NCI-H1048 (cell line): ENCODE measurements at places on chromosomes 3 and 15.
A peak's percentile ranks its signal among the peaks of the same experiment; 100 is the strongest.

DNA sequence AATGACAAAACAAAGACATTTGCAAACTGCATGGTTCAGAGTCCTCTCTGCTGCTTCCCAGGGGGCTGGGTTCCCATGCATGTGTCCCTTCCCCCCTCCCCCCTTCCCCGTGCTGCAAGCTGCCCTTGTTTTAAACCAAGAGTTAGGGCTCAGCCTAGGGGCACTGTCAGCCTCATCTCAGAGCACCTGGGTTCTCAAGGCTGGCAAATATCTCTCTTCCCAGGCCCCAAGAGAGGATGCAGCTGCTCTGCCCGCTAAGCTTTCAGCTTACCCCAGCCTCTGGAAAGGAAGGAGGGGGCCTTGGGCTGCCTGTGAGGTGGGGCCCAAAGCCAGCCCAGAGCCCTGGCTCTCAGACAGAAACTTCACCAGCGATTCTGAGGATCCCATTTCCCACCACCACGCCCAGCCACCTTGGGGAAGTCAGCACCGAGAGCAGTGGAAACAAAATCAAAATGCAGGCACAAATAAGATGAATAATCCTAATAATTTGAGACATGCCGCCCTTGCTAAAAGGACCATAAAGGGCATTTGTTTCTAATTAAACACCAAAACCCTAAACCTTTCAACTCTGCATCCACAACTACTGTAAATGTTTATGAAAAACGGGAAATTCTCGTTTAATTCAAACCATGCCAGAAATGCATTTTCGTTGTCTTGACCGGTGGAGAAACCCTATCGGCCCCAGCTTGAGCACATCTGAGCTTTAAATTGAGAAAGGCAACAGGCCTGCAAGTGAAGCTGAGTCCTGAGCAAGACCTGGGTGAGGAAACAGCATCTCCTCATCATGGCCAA is 67.7 kb upstream of the WNT5A start:
- DNase-seq: no peak

GRCh38 chr3:176119826-176120225 is 1077.5 kb downstream of the TBL1XR1 start:
- DNase-seq: no peak

GRCh38 chr3:112963683-112964082 is 11.2 kb downstream of the CD200R1 start:
- no peak for DNase-seq

- no peak for DNase-seq
These were observed 1.4 kb downstream of the CHL1 start for GRCh38 chr3:197828-198491.

DNA sequence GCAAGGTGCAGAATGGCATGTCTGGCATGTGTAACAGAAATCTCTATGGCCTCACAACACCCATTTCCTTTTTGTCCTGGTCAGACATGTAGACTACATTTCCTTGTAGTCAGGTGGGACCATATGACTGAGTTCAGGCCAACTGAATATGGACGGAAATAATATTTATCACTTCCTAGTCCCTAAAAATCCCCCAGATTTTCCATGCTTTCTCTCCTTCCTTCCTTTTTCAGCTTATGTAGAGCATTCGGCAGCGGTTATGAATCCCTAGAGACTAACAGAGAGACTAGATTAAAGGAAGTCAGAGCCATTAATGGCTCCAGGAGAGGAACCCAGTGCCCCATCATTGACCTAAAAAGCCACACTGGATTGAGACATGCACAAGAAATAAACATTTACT is 35.8 kb downstream of the SLC9A9 start:
- DNase-seq: no peak

GRCh38 chr3:61077551-61077950 is 173.7 kb downstream of the FHIT start:
- DNase-seq: no peak

GRCh38 chr15:79834495-79834894 is 62.3 kb downstream of the MTHFS start:
- DNase-seq: no peak

GRCh38 chr3:178385280-178385952 is 150.8 kb upstream of the KCNMB2 start:
- DNase-seq: peak; percentile 1

DNA sequence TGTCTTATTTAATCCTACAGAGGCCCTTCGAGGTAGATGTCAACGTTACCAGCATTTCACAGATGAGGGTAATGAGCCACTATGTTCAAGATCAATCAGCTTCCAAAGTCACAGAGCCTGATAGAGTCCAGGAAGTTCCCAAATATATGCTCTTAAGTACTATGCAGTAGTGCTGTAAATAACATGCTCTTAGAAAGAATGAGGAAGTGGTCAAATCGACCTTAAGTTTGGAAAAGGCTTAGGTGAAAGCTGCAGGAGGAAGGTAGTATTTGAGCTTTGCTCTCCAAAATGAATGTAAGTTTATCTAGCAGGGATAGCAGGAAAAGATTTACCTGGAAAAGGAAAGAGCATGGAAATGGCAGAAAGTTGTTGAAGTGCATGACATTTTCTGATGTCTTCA is 234.0 kb downstream of the RBMS3 start:
- no peak for DNase-seq

DNA sequence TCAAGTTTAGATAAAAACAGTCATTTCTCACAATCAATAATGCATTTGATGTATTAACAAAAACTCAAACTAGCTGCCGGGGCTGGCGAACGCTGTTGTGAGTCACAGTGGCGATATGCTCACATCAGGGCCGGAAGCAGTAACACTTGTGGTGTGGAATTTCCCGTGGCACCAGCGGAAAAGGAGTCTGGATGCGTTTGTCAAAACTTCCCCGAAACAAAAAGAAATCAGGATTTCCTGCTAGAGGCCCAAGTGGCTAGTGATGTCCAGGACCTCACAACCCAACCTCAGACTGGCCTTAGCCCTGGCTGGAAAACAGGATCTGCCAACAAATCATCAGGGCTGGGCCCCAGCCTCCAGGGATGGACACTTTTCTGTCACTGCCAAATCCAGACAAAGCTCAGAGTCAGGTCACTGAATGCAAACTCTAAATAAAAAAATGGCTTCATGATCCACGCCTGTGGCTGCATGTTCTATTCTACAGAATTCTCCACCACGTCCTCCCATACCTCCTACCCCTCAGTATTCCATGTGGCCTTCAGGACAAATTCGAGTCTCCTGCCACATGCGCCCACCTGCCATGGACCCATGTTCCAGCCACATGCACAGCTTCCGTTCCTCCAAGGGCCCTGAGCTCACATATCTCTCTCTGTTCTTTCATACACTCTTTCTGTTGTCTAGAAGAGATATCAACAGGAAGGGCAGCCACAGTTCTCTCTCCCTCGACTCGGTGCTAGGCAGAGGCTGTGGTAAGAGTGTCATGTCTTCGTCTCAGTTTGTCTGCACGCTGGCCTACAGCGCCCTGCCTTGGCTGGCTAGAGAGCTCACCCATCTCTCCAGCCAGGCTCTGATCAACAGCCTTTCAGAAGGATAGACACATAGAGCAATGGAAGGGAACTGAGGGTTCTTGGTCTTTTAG is 35.4 kb downstream of the EHD4 start:
- no peak for DNase-seq

- DNase-seq: no peak
These were observed 2.8 kb upstream of the MEIS2 start for GRCh38 chr15:37103163-37103435.

DNA sequence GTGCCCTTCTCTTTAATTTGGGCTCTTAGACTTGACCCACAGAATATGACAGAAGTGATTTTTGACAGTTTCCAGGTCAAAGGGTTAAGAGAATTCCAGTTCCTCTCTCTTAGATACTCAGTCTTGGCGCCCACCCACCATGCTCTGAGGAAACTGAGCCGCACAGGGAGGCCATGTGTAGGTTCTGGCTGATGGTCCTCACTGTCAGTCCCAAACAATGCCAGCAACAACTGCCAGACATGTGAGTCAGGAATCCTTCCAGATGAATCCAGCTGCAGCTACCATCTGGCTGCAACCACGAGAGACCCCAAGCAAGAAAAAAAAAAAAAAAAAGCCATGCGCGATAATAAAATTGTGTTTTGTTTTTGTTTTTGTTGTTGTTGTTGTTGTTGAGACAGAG is 326.6 kb downstream of the MAGI1 start:
- no peak for DNase-seq

DNA sequence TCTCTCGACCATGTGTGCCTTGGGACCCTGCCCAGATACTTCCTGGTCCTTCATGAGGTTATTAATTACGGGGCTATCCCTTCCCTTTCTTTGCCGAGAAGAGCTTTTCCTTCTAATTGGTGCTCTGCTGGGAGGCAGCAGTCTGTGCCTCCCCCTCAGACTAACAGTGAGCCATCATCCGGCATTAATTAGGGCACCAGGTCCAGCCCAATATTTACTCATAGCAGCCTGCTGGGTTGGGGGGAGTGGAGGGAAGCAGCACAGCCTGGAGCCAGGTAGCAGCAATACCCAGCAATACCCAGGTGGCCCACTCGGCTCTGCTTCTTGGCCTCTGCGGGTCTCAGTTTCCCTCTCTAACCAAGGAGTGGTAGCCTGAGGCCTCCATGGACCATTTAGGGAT is 20.1 kb downstream of the CACNA2D2 start:
- DNase-seq: no peak

DNA sequence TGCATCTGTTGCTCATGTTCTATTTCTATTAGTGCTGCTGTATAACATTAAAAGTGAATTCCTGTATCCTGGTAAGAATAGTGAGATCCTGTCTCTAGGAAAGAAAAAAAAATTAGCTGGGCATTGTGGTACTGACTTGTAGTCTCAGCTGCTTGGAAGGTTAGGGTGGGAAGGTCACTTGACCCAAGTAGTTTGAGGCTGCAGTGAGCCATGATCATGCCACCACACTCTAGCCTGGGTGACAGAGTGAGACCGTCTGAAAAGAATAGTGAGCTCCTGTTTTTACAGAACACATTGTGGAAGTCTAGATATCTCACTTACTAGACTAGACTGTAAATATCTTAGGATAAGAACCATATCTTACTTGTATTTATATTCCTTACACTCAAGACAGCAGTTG is 4.6 kb downstream of the ATP11B start:
- no peak for DNase-seq

- DNase-seq: no peak
These were observed 70.7 kb upstream of the NEDD4 start for GRCh38 chr15:56064152-56064551.

GRCh38 chr3:111548756-111549155 is 6.8 kb downstream of the CD96 start:
- DNase-seq: no peak

GRCh38 chr3:160291290-160291908 is 66.2 kb downstream of the C3orf80 start:
- DNase-seq: no peak

DNA sequence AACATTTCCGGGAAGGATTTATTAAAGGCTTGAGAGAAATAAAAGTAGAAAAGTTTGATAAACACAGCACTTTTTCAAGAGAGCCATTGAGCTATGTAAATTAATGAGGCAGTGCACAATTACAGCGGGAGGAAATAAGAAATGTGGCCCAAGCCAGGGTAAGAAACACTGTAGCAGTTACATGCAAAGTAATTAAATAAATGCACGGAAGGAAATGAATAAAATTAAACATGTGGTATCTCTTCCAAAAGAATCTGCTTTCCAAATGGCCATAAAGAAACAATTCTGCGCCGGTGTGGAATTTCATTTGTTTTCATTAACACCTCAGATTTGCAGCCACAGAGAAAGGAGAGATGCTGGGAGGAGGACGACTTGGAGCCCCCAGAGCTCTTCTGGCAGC is 35.3 kb downstream of the ZPLD1 start:
- DNase-seq: no peak

DNA sequence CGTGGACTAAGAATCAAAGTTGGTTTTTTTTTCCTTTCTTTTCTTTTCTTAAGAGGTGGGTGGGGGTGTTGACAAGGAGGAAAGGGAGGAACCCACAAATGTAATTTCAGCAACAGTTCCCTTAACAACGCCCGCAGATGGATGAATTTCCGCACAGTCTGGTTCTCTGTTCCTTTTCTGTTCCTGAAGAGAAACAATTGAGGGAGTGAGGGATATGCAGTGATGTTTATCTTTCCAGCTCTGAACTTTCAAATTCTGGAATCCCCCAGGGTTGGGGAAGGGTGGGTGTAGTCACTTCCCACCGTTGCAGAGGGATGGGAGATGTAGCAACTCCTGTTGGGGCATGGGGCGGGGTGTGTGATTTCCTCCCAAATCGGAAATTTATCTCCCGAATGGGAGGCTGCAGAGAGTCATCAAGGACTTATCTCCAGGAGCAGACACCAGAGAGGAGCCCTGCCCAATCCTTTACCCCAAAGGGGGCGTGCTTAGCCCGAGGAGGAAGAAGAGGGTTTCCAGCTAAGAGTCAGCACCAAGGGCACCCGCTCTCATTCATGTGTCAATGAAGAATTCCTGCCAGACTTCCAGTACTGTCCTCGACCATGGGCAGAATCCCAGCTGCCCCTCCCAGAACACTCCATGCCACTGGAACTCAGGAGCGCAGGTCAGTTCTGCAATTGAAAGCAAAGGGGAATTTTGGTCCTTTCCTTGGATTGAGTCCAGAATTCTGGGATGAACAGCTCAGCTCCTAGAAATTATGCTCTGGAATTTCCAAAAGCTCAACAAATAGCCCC is 35.0 kb upstream of the CFAP161 start:
- no peak for DNase-seq

DNA sequence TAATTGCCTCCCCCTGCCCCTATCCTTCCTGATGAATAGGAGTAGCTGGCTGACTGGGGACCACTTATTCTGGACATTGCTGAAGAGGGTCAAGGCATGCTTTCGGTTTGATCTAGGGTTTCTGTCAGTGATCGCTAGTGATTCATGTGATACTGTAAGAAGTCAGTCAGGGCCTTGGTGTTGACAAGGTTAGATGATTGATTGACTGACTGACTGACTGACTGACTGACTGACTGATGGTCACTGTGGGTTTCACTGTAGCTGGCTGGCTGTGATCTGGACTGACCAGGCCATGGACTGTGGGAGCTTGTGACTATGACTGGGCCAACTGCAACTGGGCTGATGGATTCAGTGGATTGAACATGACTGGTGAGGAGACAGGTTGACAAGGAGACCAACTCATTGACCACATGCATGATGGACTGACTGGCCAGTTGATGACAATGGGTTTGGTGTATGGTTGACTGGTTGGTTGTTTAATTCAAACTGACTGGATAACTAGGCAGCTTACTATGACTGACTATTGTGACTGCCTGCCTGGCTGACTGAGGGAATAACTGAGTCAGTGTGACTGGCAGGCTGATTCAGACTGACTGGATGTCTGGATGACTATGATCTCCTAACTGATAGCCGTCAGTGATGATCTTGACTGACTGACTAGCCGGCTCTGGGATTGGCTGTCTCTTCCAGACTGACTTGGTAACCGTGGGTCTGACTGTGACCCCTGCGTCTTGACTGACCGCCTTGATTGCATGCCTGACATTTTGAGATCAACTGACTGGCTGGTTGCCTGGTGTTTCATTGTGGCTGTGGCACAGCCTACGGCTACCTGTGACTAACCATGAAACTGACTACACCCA is 509.9 kb downstream of the SHQ1 start:
- no peak for DNase-seq

DNA sequence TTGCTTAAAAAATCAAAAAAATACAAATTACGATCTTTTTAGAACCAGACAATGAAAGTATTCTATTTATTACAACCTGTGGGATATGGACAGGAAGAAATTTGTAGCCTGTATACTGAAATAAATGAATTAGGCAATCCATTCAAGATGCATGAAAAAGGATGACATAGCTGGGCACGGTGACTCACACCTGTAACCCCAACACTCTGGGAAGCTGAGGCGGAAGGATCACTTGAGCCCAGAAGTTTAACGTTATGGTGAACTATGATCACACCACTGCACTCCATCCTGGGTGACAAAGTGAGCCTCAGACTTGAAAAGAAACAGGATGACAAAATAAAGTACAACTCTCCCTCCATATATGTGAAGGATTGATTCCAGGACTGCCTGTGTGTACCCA is 74.1 kb downstream of the MSL2 start:
- no peak for DNase-seq

- no peak for DNase-seq
These were observed 188.3 kb downstream of the IL5RA start for GRCh38 chr3:2921903-2922302.
